Fibroblast of skin of right biceps (primary cell): ENCODE measurements at places on chromosomes 6 and 20.
A peak's percentile ranks its signal among the peaks of the same experiment; 100 is the strongest.

- peak; percentile 38 for DNase-seq
These were observed at the start of gene ECT2L for GRCh38 chr6:138795809-138796603. Gene ECT2L, plus strand, starts transcription at chr6:138796087. Its CDS starts 17,188 bp downstream, at chr6:138813275.

DNA sequence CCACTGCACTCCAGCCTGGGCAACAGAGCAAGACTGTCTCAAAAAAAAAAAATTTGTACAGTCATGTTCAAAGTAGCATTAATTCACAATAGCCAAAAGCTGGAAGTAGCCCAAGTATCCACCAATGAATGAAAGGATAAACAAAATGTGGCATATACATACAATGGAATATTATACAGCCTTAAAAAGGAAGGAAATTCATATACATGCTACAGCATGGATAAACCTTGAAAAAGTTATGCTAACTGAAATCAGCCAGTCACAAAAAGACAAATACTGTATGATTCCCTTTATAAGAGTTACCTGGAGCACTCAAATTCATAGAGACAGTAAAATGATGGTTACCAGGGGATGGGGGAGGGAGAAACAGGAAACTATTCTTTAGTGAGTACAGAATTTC, 15.7 kb downstream of the EEF1A1 start:
- no peak for DNase-seq

- no peak for DNase-seq
These were observed 55.4 kb downstream of the LINC00237 start for GRCh38 chr20:21050710-21051109.

GRCh38 chr6:31525932-31526591, 2.7 kb upstream of the MCCD1 start:
- DNase-seq, result peak; percentile 49

GRCh38 chr6:150835620-150836019, 29.9 kb upstream of the MTHFD1L start:
- DNase-seq, result no peak
